ENCODE measurements at places on chromosomes 4 and X.

GRCh38 chrX:24426340-24426913 lies 38.7 kb upstream of the PDK3 start:
- no peak for DNase-seq

- DNase-seq = no peak
Measured at GRCh38 chrX:47814851-47815250, 21.9 kb upstream of the ZNF81 start.

GRCh38 chrX:144918936-144919335 lies 328.4 kb upstream of the SPANXN1 start:
- DNase-seq = no peak

DNA sequence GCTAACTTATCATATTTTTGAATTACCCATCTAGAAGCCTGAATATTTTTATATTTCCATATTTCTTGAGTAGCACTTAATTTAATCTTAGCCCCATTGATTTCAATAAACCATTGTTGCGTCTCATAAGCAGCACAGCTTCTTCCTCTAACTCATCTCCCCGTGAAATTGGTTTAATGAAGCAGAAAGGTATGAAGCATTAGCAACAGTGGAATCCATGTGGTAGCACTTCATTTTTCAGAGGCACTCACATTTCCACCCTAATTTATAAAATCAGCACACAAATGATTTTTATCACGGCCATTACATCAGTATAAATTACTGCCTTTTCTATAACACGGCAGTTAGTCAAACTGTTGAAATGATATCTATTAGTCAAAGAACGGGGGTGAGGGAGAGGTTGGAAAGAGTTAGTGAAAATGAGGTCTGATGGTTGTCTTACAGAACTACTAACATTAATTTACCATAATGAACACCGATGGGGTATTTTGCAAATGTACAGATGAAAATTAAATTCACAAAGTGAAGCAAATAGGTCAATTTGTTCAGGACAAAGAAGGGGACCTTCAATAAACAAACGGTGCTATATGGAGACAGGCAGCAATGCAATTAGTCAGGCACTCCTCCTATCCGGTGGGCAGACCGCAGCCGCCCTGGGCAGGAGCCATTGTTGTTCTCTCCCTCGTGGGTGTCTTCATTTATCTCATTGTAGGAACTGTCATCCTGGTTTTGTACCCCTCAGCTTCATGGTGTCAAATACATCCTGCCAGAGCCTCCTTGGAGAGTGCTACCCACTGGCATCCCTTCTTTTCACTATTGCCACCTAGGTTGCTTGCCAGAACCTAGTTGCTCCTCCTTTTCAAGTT lies 205.7 kb downstream of the SOX3 start:
- DNase-seq = no peak

DNA sequence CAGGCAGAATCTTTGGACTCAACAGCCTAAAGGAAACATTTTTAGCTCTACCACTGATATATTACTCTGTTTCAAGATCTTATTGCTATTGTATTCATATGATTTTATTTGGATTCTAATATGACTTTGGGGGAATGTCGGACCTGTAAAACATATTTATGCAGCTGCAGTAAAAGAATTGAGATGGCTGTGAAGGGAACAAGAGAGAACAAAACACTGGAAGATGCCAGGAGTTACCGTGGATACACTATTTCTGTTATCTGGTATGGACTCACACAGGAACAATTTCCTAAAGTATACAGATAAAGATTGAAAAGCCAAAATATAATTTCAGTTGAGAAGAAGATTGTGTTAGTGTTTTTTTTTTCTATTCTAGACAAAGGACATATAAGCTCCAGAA lies 113.0 kb upstream of the DCLK2 start:
- no peak for DNase-seq

GRCh38 chrX:57380026-57380796 lies 93.7 kb downstream of the FAAH2 start:
- no peak for DNase-seq

GRCh38 chrX:38970845-38971244 lies 169.6 kb downstream of the MID1IP1 start:
- no peak for DNase-seq

DNA sequence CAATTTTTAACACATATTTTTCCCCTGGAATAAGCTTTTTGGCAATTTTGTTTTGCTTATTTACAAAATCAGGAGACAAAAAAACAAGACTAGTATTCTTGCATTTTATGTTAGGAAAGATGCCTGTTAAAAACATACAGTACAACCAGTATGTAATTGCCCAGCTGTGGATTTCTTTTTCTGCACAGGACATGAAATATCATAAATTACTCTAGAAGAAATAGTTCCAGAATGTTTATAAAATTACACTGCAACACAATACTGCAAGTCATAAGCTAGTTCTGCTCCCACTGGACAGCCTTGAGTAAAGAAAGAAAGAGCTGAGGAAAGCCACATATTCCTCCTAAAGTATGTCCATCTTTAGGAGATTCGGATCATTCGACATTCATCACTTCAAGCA lies 133.5 kb downstream of the SCFD2 start:
- DNase-seq = no peak

GRCh38 chrX:153889123-153889522 lies 3.1 kb upstream of the L1CAM start:
- no peak for DNase-seq

DNA sequence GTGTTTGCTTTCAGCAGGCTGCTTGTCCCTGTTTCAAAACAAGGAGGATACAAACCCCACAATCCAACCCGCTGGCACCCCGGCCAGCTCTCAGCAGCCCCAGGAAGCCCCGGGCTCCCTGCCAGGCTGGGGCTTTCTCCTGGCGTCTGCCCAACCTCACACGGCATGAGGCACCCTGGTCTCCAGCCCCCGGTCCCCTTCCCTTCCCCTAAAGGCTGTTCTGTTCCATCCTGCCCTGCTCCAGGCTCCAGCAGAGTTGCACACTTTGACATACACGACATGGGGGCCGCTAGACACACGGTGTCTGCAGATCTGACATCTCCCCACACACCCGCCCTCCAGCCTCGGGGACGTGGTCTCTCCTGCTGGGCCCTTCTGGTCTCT lies 107.7 kb upstream of the ADRA2C start:
- DNase-seq = no peak

DNA sequence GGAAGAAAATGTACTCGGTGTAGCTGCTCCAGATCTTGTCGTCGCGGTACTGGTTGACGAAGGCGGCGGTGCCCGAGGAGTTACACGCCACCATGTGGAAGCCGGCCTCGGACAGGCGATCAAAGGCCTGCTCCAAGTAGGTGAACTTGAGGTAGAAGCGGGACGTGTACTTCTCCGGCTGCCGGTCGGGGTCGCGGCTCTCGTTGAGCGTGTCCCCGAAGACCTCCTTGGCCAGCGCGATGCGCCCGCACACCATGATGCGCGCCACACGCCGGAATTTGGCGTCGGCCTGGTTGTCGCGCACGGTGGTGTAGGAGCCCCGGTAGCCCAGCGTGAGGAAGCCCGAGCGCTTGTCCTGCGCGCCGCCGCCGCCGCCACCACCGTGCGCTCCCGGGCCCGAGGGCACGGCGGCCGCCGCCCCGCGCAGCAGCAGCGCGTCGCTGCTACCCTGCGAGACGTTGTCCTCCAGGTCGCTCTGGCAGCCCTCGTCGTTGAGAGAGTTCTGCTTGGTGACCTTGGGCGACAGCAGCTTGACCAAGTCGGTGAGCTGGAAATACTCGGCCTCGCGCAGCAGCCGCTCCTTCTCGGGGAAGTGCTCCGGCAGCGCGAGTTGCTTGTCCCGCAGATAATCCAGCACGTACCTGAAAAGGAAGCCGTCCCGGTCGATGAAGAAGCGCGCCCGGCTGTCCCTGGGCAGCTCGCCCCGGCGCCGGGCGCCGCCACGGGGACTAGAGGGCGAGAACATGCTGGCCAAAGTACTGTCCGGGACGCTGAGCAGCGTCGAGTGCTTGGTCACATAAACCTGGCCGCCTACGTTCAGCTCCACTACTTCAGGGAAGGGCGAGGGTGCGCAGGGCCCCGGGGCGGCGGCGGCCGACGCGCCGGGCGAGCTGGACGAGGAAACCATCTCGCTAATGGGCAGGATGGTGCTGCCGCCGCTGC lies 775 bp downstream of the KCTD8 start:
- peak; percentile 62 for DNase-seq

GRCh38 chr4:149050840-149051239 lies 608.6 kb upstream of the NR3C2 start:
- no peak for DNase-seq

DNA sequence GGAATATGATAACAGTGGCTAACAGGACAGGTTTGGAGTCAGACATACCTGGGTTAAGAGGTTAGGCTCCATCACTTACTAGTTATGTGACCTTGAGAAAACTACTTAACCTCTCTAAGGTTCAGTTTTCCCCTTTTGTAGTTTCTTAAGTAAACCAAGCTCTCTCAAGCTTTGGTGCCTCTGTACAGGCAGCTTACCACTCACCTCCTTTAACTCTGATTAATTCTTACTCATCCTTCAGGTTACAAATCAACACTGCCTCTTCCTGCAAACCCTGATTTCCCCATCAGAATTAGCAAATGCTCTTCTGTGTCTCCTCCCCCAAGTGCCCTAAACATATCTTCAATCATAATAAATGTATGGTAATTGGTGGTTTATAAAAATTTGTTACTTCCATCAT lies 3.5 kb upstream of the SERTM2 start:
- DNase-seq = no peak

DNA sequence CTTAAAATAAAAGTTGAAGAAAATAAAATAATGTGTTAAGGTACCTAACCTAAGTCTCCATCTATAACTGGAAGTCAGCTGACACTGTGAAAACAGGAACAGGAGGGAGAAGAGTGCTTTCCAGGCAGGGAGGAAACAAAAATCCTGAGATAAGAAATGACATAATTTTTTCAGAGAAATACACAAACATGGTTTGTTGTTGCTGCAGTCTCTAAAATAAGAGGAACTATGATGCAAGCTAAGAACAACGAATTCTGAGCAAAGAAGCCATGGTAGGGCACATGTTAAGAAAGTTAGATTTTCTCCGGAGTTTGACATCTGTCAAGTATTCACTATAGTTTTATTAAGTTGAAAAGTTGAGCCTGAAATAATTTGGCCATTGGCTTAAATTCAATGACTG lies 26.9 kb downstream of the PAPSS1 start:
- DNase-seq = no peak

DNA sequence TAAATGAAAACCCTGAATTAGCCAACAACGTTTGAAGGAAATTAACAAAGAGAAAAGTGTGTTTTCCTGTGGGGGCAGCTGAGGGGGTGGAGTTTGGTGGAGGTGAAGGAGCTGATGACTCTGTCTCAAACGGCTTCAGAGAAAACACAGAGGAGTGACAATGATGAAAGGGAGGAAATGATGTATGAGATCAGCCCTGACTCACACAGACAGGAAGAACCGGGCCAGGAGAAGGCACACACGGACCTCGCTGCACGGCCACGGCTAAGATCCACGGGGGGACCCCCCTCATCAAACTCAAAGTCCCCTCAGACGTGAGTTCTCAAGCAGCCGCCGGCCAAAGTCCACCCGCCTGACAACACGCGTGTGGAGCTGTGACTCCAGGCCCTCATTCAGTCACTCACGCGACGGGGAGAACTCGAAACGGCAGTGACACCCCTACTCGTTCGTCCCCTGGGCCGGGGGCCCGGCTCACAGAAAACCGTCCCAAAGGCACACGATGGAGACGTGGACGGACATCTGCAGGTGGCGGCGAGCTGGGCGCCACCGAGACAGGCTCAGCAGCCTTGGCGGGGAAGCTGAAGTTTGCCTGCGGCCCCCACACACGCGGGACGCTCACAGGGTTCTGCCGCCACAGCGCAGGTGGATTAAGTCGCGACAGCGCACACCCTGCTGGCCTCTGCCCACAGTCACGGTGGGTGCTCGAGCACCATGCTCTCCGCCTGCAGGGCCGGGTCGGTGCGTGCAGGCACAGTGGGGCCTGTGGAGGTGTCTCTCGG lies 28.8 kb downstream of the PPP2R3B start:
- no peak for DNase-seq

DNA sequence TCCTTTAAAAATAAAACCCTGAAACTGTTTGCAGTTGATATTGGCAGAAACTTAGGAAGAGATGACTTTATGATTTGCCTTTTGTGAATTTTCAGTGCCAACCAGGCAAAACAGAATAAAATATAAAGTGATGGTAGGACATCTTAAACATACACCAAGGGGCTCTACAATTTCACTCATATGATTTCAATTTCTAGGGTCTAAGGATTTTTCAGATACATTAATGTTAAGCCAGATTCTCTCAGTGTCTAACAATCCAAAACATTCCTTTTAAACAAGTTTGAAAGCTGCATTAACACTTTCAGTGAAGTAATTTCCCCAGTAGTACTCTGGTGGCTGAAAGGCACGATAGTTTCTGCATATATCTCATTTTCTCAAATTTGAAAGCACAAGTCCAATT lies 1262.0 kb upstream of the ADGRL3 start:
- DNase-seq = no peak

- no peak for DNase-seq
Measured at GRCh38 chrX:132818638-132819037, 139.8 kb downstream of the HS6ST2 start.

DNA sequence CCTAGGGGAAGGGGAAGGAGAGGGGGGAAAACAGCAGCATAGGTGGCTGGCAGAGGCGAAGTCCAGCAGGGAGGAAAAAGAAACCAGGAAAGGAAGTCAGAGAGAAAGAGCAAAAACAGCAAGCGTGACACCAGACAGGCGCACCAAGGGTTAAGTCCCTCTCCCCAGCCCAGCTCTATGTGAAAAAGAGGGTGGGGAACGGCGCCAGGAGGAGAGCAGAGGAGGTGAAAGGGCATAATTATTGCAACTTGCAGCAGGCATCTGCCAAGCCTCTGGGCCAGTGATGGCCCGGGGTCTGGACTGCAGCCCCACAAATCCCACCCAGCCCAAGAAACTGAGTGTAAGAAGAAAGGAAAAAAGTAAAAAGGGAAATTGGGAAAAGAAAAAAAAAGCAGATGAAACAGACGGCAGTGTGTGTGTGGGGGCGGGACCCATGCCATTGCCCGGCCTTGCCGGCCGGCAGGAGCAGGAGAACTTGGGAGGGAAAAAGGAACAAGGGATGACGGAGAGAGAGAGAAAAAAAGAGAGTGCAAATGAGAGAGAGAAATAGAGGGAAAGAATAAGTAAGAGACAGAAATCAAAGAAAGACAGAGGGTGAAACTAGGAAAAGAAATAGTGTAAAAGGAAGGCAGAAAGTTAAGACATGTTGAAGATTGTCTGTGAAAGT lies 14.1 kb upstream of the RHOXF2 start:
- DNase-seq = no peak

DNA sequence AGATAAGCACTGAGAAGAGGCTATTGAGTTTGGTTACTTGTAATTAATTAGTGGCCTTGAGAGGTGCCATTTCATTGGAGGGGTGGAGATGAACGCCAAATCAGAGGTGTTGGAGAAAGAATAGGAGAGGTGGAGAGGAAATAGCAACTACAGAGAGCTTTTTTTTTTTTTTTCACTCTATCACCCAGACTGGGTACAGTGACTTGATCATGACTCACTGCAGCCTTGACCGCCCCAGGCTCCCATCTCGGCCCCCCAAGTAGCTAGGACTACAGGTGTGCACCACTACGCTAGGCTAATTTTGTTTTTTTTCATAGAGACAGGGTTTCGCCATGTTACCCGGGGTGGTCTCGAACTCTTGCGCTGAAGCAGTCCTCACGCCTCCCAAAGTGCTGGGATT lies 5.2 kb downstream of the NHS start:
- no peak for DNase-seq

GRCh38 chrX:121050781-121051180 lies 3.4 kb downstream of the GLUD2 start:
- no peak for DNase-seq

GRCh38 chr4:100294356-100294755 lies 104.1 kb upstream of the DDIT4L start:
- DNase-seq = no peak

- no peak for DNase-seq
Measured at GRCh38 chrX:49164589-49165360, 2.2 kb downstream of the MAGIX start.

GRCh38 chr4:152281822-152282221 lies 254.1 kb downstream of the FBXW7 start:
- DNase-seq = no peak
